ENCODE measurements at places on chromosomes 4 and X.

- DNase-seq: no peak
These were observed 23.1 kb downstream of the ACSL1 start for GRCh38 chr4:184802697-184803015.

DNA sequence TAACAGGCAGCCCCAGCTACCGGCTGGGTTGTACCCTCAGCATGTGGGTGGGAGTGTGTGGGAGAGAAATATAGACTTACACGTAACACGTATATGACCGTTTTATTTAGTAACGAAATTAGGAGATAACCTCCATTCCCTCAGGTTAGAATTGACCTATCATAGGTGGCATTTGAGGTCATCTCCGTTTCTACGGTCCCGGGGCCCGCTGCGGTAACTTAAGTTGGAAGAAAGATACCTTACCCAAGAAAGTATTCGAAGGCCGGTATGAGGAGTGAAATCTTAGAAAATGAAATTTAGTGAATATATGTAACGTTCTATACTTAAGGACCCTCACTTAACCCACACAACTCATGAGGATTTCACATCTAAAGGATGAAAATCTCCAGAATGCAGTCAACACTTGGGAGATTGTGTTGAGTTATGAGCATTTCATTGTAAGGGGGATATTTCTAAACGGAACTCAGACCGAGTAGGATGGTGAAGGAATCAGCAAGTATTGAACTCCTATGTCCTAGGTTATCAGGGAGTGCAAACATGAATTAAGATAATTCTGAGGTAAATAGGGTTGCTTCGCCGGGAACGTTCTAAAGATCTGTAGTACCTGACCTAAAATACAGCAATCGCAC is 891 bp downstream of the CISD2 start:
- DNase-seq: no peak

DNA sequence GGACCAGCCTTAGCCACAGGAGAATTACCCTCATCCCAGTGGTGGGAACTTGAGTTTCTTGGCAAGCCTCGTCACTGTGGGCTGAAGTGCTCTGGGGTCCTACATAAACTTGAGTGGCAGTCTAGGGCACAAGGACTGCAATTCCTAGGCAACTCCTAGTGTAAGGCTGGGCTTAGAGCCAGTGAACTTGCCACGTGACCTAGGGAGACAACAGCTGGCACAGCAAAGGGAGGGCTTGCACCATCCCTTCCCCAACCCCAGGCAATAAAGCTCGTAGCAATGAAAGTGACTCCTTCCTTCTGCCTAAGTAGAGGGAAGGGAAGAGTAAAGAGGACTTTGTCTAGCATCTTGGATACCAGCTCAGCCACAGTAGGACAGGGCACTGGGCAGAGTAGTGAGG is 81.8 kb downstream of the TEX11 start:
- DNase-seq: no peak

GRCh38 chr4:80434238-80434637 is 98.7 kb downstream of the CFAP299 start:
- no peak for DNase-seq

DNA sequence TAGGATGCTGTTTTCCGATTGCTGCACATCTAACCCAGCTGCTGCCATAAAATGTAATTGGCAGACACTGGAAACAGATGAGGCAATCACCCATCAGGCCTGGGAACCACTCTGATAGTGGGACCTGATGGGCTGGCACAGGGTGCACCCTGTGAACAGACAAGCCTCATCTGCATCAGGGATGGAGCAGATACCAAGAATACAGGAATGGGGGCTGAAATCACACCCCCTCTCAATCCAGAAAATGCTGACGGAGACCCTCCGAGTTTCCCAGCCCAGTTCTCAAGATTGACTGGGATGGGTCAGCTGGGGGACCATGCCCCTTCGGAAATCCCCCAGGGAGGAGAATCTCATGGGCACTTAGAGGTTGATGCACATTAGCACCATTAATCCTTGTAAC is 28.8 kb upstream of the PPP2R2C start:
- no peak for DNase-seq

DNA sequence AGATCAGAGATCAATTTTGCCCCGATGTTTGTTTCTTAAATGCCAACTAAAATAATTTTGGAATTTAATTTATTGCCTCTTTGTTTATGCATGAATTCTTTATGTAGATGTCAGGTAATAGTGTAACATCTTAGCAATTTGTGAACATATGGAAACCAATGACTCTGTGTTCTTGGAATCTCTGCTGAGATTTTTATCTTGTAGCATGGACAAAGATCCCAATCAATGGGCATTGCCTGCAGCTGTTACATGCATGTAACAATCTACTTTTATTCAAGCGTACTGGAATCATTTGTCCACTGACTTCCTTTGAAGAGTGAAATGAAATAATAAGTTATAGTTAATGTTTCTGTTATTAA is 61.6 kb upstream of the ARSJ start:
- DNase-seq: no peak

DNA sequence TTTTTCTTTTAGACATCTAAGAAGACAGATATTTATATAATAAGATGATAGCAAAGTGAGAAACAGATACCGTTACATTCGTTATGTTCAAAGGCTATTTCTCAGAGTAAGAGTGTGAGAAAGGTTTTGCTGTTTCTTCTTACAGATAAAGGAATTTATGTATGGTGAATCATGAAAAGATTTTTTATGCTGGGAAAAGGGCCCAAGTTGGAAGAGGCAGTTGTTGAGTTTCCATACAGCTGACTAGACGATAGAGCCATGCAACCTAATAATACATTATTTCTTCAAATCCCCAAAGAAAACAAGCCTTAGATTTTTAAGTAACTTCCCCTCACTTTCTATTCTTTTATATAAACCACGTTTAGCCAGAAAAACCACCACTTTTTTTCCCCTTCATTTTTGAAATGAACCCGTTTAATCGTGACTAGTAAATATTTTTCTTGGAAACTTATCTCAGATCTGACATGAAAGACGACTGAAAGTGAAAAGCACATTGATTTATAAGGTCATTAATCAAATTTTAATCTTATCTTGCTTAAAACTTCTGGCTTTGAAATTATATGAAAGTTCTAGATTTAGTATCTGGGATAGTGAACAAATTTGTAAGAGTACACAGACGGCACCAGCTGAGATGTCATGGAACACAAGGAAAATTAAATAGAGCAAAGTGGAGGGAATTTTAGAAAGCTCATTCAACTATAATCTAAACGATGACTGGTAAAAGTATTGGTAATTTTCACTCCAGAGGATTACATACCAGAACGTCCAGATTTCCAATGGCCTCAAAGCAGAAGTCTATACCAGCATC is 10.9 kb downstream of the ADH6 start:
- DNase-seq: no peak

DNA sequence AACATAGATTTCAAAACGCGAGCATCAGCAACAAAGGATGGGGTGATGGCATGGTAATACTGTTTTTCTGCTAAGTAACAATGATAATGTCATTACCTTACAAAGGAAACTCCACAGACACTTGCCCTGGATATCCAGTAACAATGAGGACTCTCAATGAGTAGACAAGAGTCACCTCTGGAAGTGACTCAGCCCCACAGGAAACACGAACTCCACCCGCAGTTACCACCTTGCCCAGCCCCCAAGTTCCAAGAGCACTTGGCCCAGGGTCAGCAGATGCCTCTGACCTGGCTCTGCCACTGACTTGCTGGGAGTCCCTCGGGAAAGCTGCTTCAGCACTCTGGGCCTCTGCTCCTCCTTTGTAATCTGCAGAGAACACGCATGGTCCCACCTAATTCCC is 110.3 kb upstream of the MAP3K15 start:
- DNase-seq: peak; percentile 60

DNA sequence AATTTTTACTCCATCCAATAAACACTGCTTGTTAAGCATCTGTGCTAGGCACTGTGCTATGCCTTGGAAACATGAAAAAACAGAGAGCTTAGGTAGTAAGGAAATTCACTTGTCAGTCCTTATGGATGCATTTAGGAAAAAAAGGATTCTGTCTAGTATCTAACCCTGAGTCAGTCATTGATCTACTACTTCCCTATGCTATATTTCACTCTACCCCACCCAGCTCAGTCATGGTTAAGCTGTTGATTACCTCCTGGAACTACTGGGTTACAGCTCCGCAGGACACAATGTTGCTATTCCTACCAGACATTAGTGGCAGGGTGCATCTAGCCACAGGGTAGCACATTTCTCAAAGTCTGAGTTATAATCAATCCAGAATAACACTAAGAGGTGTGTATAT is 2.9 kb upstream of the USP53 start:
- DNase-seq: no peak

DNA sequence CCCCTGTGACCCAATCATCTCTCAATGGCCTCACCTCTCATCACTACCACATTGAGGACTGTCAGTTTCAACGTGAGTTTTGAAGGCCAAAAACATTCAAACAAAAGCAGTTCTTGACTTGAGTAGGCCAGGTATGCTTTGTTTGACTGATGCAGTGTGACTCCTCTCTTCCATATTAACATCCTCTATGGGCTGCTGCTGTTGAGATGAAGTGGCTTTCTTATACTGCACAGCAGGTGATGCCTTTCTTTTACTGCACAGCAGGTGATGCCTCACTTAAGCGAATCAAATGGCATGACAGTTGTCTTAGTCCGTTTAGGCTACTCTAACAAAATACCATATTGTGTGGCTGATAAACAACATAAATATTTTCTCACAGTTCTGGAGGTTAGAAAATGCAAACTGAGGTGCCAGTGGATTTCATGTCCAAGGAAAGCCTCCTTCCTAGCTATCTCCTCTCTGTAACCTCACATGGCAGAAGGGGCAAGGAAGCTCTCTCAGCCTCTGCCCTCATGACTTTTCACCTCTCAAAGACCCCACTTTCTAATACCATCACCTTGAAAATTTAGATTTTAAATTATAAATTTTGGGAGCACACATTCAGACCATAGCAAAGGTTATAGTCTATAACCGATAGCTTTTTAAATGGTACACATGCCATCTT is 2267.9 kb upstream of the AGA start:
- DNase-seq: no peak

GRCh38 chr4:3286335-3287175 is 6.3 kb upstream of the RGS12 start:
- DNase-seq: no peak

GRCh38 chr4:188110036-188110435 is 633 bp upstream of the TRIML2 start:
- DNase-seq: no peak

- DNase-seq: no peak
These were observed 57.2 kb downstream of the CPZ start for GRCh38 chr4:8649631-8650361.

GRCh38 chr4:45324455-45325417 is 598.4 kb upstream of the GNPDA2 start:
- no peak for DNase-seq

- DNase-seq: peak; percentile 35
These were observed 1.0 kb upstream of the TLR1 start for GRCh38 chr4:38805530-38806145.

GRCh38 chr4:184400891-184401290 is 73.5 kb downstream of the IRF2 start:
- DNase-seq: no peak

- DNase-seq: peak; percentile 21
These were observed 38.4 kb downstream of the CPLX1 start for GRCh38 chr4:787561-787981.

- no peak for DNase-seq
These were observed 2.7 kb upstream of the CYSLTR1 start for GRCh38 chrX:78330068-78330467.

DNA sequence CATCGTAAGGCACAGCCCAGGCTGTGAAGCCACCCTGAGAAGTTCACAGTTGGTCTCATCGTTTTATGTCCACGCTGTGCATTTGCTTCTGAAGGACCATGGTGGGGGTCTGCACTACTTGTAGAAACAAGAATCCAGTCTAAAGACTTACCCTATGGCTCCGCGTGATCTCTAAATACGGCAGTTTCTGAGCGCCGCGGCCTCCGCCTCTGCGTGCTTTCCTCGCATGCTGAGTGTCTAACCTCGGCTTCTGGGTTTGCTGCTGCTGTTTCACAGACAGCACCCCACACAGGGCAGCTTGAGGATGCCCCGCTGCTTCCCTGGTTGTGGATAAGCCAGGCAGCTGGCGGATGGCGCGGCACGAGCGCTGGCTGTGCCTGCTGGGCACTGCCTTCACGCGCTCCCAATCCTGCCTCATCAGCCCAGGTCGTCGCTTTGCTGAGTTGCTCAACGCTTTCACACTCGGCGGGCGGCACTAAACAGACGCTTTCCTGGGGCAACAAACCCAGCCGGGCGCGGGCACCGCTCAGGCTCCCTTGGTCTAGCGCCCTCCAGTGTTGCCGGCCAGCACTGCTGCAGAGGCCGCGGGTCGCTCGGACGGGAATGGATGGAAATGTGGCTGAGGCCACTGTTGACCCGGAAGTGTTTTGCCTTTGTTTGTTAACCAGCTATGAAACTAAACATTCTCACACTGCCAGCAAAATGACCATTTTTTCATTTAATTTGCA is 39.2 kb downstream of the FGFRL1 start:
- no peak for DNase-seq
